ENCODE measurements at places on chromosomes 5 and 9.

DNA sequence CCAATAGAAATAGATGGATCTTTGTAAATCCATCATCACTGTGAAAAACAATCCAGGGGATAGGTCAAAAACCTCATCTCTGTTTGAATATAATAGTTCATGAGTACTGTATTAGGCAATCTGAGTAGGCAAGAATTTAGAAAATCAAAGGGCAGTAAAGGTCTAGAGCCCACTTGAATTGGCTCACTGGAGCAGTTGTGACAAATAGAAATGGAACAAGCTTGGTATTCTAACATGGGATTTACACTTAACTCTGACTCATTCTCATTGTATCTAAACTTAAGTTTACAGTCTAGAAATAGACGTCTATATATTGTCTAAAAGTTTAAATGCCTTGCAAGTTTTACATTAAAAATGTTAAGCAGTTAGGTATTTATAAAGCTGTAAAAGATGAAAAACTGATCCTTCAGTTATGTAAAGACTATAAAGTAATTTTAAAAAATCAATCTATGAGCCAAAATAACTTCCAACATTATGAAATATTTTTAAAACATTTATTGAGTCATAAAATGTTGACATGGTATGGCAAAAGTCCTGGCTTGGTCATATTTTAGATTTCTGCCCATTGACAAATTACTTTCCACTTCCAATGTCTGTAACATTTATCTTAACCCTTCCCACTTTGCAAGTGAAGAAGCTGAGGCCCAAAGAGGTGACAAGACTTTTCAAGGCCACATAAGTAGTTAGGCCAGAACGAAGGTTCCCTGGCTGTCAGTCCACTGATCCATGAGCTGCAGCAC is 203.7 kb upstream of the NREP start:
- DNase-seq = no peak

DNA sequence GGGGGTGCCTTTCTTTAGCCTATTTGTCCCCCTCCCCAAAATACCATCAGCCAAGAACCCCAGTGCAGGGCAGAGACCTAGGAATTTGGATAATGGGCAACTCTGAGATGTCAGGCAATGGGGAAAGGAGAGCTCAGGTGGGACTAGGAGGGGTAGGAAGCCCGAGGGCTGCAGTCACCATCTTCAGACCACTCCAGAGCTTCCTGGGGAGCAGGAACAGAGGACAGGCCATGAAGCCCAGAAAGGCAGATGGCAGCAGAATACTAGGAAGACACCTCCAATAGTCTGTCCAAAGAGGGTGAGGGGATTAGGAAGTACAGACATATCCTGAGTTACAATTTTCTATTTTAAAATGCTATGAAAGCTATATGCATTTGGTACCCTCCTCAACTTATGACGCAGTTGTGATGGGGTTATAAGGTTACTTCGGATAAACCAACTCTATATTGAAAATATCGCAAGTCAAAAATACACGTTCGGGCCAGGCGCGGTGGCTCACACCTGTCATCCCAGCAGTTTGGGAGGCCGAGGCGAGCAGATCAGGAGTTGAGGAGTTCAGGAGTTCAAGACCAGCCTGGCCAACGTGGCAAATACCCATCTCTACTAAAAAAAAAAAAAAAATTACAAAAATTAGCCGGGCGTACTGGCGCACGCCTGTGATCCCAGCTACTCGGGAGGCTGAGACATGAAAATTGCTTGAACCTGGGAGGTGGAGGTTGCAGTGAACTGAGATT is 34.6 kb upstream of the IL17B start:
- no peak for DNase-seq

- no peak for DNase-seq
Measured at GRCh38 chr9:121192959-121193640, 8.6 kb downstream of the RAB14 start.

- no peak for DNase-seq
Measured at GRCh38 chr9:4923580-4924544, 61.2 kb upstream of the JAK2 start.

- DNase-seq = no peak
Measured at GRCh38 chr5:55894135-55894534, 43.0 kb downstream of the IL31RA start.

- no peak for DNase-seq
Measured at GRCh38 chr5:81361600-81361999, 32.3 kb downstream of the ACOT12 start.

GRCh38 chr5:163534492-163535094 is 29.2 kb downstream of the MAT2B start:
- no peak for DNase-seq

DNA sequence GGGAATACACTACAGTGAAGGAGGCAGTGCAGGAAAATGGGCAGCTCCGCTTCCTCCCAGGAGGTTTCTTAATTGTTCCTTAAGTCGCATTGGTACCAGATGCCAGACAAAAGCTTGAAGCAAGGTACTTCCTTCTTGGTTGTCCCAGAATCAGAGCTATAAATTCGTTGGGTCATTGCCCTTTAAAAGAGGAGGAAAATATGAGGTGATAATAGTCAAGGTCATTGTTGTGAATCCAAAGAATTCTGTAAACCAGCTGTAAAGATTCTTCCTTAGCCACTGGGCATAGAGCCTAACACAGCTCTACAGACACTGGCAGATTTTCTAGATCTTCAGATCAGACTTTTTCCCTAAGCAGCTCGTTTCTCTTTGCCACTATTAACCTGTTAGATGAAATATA is 444.1 kb upstream of the TLE4 start:
- no peak for DNase-seq
